ENCODE measurements at places on chromosomes 5 and 9.

- DNase-seq, result no peak
Observed at GRCh38 chr5:65695896-65696295, 26.0 kb downstream of the SGTB start.

- peak; percentile 68 for DNase-seq
Observed at GRCh38 chr9:34675048-34675714, 12.7 kb upstream of the CCL27 start.

DNA sequence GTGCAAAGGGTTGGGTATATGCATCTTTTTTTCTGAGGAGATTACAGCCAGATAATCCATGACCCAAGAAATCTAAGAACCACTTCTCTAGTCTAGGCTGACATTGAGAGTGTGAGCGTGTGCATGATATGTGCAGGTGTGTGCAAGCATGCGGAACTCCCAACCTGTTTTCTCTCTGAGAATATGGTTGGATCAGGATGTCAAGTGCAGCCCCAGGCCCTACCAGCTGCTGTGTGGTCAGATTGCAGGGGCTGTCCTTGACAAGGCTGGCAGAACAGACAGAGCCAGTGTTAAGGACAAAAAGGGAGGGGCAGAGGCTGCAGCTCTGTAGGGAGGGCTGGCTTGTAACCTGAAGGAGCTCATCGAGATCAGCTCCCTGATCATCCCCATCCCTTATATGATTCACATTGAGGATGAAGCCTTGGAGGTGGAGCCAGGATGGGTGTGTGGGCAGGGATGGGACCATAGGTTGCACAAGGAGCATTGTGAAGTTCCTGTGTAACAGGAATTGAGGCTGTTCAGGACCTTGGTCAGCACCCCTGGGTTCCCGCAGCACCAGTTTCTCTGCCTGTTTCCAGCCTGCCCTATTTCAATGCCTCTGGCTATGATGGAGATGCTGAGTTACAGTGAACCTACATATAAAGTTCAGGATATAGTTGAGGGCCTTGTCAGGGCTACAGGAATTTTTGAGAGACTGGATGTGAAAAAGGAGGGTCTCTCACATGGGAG, 52.6 kb upstream of the ARAP3 start:
- peak; percentile 29 for DNase-seq

DNA sequence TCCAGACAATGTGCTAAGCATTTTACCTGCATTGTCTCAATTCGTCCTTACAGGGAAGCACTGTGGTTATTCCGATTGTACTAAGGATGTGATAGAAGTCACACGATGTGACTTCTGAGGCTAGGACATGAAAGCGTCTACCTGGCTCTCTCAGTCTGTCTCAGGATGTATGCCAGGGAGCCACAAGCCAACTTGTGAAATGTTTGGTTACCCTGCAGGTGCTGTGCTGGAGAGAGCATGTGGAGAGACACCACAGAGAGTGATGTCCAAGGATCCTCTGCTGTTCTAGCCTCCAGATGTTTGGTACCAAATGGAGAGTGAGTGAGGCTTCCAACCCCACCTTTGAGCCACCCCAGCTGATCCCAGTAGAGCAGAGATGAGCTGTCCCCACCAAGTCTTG, 120.1 kb upstream of the IL12B start:
- no peak for DNase-seq

- DNase-seq, result peak; percentile 85
Observed at GRCh38 chr9:89427621-89428221, 70.2 kb downstream of the SEMA4D start.

DNA sequence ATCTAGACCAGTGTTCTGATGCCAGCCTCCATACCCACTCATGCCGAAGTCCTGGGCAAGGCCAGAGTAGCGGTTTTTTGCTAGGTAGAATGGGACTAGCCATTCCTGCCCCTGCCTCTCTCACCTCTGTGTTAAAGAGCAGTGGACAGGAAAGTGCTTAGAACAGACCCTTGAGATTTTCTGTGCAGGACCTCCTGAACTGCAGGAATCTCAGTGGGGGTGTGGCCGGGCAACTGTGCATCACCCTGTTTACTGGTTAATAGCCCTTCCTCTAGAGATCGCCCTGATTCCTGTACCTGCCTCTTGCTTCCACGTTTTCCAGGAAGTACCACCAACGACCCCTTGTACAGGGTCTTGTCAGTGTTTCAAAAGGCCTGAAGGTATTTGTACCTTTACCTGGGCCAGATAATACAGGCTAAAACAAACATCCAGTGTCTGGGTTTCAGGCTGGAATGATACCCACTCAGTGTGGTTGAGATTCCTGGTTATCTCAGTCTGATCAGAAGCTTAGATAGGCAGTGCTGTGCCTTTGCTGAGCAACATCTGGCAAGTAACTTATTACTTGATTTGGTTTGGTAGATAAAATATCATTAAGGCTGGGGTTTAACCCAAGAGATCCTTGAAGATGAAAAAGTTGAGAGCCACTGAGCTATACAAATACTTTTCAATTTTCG, 65.9 kb downstream of the RGS3 start:
- DNase-seq, result no peak

DNA sequence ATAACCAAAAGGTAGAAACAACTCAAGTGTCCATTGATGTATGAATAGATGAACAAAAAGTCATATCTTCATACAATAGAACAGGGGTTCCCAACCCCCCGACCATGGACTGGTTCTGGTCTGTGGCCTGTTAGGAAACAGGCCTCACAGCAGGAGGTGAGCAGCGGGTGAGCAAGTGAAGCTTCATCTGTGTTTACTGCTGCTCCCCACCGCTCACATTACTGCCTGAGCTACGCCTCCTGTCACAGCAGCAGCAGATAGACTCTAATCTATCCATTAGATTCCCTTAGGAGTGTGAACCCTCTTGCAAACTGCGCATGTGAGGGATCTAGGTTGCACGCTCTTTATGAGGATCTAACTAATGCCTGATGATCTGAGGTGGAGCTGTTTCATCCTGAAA, 478.0 kb downstream of the BRINP1 start:
- DNase-seq, result no peak

- DNase-seq, result no peak
Observed at GRCh38 chr5:54820346-54821134, 164.9 kb downstream of the ESM1 start.

DNA sequence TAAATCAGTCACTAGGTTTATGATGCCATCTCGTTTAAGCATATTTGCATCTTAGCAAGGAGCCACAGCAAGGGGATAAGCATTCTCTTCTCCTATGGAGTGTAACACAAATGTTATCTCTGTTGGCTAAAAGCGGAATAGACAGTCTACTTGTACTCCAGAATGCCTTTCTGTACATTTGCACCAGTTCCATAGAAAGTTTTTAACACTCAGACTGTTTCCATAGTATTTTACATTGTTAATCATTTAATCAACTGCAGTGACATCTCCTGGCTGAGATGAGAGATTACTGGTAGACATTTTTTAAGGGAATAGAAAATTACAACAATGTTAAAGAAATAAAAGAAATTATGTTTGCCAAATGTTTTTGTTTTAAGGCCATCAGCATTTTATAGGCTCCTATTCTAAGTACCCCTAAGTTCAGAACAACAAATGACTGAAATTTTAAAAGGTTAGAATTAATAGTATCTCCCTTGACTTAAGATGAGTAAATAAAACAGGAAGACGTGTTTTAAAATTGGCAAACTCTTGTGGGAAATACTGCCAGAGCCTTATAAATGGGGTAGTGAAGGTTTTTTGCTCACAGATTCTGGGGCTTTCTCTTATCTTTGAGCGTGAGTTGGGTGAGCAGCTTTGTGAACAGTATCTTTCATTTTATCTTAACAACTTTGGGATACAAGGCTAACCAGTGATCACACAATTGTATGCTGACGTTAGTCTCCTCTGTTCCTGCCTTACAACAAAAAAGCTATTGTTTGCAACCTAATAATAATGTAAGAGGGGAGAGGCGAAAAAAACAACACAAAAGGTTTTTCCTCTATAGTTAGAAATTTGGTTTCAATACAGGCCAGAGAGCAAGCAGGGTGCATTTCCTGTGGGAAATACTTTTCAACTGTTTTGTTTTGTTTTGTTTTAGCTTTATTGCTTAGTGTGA, 294.3 kb downstream of the FBXL7 start:
- no peak for DNase-seq

DNA sequence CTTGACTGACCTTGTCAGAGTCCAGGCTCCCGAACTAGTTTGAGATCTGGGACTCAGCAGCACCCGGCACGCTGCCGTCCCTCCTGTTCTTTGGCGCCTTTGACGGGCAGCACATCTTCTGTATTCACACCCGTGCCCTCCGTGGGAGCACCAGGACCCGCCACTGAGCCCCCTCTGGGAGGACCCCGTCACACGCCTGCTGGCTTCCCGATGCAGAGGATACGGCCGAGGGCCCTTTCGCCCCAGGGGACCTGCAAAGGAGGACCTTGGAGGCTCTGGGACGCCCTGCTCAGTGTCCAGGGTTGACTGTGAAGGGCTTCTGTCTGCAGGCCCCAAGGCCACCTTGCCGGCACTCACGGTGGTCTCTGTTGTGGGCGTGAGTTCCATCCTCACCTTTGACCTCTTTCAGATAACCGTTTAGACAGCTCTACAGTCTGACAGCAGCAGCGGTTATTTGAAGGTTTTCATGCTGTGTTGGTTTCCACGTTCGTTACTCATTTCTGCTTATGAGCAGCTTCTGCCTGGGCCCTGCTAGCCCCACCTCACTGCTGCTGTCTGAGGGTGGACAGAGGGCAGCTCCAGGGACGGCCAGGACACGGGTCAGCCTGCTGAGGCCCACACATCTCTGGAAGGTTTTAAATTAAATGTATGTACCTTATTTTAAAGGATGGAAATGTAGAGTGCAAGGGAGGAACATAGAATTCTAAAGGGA, 12.6 kb upstream of the EXOC3 start:
- no peak for DNase-seq

DNA sequence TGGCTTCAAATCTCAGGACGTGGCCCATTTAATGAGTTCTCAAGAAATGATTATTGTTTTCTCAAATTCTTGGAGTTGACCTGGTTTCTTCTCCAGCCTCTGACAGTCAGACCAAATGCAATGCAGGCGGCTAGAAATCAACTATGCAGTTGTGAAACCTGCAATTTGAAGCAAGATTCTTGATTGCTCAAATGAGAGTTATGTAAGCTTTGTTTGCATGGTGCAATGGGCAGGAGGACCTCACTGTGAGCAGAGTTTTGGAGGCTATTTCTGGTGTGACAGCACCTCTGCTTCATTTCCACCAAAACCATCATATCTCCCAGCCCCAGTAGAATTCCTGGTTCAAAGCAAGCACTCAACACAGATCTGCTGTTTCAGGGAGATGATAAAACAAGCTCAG, 500.0 kb upstream of the KLF4 start:
- DNase-seq, result no peak

- DNase-seq, result no peak
Observed at GRCh38 chr5:127398508-127398907, 107.9 kb downstream of the MEGF10 start.

GRCh38 chr5:32754284-32754683, 43.2 kb downstream of the NPR3 start:
- no peak for DNase-seq

- DNase-seq, result no peak
Observed at GRCh38 chr9:130236436-130236985, 29.0 kb upstream of the HMCN2 start.

- DNase-seq, result no peak
Observed at GRCh38 chr5:76794871-76795270, 24.0 kb upstream of the F2RL1 start.

DNA sequence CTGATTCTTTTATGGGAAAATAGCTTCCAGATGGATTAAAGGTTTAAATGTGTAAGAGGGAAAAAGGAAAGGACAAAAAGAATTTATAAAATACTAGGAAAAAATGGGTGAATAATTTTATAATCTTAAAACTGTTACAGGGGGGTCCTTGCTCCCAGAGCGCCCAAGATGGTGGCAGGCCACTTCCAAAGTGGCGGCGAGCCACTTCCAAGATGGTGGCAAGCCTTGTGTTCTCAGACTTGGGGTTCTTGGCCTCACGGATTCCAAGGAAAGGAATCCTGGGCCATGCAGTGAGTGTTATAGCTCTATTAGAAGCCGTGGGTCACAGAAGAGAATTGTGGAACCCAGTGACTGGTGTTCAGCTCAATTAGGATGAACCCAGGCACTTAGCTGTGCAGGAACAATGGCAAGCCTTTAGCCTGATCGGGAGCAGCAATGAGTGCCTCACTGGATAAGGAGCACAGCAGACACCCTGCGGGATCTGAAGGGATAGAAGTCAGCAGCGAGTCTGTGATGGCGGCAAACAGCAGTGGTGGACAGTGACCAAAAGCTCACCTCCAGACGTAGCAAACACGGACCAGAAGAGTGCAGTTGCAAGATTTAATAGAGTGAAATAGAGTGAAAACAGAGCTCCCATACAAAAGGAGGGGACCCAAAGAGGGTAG, 83.2 kb upstream of the SNCAIP start:
- DNase-seq, result no peak

DNA sequence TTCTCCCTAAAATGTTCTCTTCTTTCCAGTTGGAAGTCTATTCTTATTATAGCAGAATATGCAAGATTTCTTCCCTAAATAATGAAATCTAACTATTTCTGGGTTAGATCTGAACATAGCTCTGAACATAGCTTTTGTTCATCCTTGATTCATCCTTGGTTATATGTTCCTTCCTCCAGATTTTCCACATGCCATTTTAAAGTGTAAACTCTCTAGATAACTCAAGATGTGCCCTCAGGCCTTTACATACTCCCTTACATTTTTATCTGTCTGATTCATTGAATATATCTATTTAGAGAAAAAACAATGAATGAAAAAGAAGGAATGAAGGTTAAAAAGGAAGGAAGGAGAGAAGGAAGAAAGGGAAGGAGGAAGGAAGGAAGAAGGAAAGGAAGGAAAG, 100.9 kb downstream of the FBXO38 start:
- no peak for DNase-seq

GRCh38 chr9:84122572-84122971, 142.0 kb downstream of the RMI1 start:
- DNase-seq, result no peak

- DNase-seq, result no peak
Observed at GRCh38 chr5:179814090-179814489, 6.6 kb upstream of the SQSTM1 start.

DNA sequence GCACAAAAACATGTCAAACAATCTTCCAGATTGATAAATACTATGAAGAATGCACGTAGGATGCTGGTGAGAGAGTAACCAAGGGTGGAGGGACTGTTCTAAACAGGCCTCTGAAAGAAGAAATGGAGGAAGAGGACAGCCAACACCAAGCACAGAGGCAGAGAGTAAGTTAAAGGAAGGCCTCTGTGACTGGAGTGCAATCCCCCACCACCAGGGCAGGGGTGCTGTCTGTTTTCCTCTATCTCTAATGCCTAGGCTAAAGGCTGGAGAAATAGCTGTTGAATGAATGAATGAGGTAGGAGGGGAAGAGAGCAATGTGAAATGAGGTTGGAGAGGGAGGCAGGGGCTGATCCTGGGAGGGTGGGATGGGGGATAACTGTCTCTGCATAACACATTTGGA, 88.9 kb downstream of the ANKRD55 start:
- no peak for DNase-seq

- DNase-seq, result no peak
Observed at GRCh38 chr9:82894548-82894947, 168.4 kb downstream of the RASEF start.

GRCh38 chr5:10030219-10030831, 219.4 kb downstream of the ATPSCKMT start:
- peak; percentile 3 for DNase-seq

Data from activated CD4-positive, alpha-beta T cell treated with anti-CD3 and anti-CD28 coated beads, Interleukin-2, Interleukin-6, amounts not matched to agents 100 ng/mL and 50 ng/mL, durations not matched to agents 16 hours and 8 hours (primary cell).